ENCODE measurements at places on chromosomes 3 and 15.

DNA sequence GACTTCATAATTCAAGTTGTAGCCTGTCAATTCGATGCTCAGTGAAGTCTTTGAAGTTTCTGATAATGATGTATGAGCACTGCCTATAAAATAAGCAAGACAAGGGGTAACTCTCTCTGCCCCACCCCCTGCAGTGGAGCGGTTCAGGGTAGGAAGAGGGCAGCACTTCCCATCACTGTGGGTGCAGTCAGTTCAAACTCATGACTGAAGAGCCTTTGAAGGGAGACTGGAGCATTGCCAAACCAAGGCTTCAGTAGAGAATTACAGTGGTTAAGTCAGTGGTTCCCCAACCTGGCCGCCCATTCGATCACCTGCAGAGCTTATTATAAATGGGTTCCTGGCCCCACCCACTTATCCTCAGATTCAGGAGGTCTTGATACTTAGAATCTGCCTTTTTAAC is 190.6 kb downstream of the SHQ1 start:
- DNase-seq, result no peak

- no peak for DNase-seq
Measured at GRCh38 chr3:98980915-98981596, 79.6 kb upstream of the DCBLD2 start.

DNA sequence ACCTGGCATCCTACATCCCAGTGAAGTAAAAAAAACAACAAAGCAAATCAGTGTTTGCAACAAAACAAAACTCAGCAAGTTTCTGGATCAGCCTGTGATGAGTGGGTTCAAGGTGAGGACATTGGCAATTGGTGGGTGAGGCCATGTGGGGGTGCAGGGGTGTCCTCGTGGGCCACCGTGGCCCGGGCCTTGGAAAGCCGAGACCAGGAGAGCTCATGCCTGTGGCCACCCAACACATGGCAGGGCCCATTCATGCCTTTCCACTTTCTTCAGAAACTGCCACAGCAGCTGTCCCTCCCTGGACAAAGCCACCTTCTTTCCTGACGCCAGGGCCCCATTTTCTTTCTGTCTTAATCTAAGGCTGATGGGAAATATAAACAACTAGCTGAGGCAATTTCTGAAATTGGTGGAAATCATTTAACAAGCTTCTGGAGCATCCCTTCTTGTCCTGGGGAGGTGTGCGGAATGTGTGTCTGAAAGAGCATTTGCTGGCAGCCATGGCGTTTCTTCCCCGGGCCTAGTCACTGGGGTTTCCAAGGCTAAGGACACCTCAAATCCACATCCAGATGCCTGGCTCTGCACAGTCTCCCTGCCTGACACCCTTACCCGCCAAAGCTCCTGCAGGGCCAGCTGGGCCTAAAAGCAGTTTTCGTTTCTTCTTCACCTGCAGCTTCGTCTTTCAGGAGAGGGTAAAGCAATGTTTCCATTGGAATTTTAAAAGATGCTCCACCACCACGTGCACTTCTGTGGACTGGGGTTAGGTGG is 34.1 kb upstream of the SFMBT1 start:
- DNase-seq, result no peak

DNA sequence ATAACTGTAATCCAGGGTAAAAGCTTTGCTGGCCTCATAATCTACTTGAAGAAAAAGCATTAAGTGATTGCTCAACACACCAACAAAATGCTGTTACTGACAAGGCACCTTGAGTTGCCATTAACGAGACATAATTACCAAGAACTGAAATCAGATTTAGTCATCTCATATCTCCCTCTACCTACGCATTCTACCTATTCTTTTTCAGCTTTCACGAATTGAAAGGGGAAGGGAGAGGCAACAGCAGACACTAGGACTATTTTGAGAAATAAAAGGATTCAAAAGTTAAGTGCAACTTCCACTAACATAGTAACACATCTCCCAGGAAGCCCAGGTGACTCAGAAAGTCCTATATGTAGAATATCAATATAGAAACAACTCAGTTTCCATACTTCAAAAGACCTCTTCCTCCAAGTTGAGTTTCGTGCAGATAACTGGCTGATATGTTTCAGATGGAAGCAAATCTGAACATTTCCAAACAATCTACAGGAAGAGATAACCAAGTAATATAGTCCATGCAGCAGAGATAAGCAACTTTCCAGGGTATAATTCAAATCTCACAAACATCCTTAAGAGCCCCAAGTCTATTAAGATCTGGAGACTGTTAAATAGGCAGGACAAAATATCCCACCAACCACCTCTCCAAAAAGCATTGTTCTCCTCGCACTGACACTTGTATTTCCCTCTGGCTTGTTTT is 1.9 kb downstream of the OSBPL10 start:
- peak; percentile 54 for DNase-seq

- DNase-seq, result peak; percentile 78
Measured at GRCh38 chr15:70605606-70606410, 157.6 kb downstream of the UACA start.

Data from putamen (tissue), 1 donor.